ENCODE measurements at places on chromosomes 5 and 9. TPM values are rescaled to one million over a fixed set of nuclear protein-coding genes. Genes with fewer than 3 reads are reported as not detected.

Gene LVRN
- 0.28 TPM for total RNA-seq

Gene OMD
- total RNA-seq = not detected

Gene GRIN3A
- not detected for total RNA-seq

Gene TTC39B
- total RNA-seq = 5.4 TPM

Gene TMEM252
- not detected for total RNA-seq

Gene FAT2
- total RNA-seq = not detected

Gene CYLC2
- total RNA-seq = not detected

Gene AGXT2
- total RNA-seq = not detected

Gene JADE2
- 19.2 TPM for total RNA-seq

Gene PTGDS
- not detected for total RNA-seq

Gene CDKN2B
- total RNA-seq = 2.3 TPM

Gene CCL27
- not detected for total RNA-seq

All from endothelial cell of umbilical vein (primary cell).